ENCODE measurements at places on chromosomes 5 and 9.

DNA sequence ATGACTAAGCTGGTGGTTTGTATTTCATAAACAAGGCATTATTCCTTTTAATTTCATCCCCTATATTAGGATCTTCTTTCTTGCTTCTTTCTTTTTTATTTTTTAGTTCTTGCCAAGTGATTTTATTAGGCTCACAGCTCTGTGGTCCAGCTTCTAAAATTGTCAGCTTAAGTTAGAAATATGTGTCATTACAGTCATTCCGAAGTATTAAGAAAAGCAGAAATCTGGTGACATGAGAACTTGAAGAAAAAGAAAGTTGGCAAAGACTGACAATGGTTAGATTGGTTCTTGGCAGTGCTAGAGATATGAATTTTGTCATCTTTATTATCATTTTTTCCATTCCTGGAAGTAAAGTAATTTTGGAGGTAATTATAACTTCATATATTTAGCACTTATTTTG, 166.5 kb upstream of the PRR16 start:
- DNase-seq = no peak

DNA sequence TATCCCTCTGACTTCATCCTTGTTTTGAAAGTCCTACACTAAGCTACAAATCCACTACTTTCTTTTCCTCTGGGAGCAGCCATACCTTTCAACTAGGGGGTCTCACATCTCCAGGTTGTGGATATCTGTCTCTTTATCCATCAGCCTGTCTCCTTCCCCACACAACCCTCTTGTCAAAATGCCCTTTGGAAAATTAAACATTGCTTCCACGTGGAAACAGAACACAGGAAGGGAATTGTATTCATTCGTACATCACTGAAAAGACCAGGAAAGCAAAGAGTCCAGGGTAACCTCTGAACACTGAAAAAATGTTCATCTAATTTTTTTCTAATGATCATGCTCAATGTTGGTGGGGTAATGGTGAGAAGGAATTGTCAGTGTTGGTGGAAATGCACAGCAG, 203.6 kb downstream of the NR3C1 start:
- DNase-seq = no peak

- no peak for DNase-seq
These were observed 33.4 kb upstream of the ARAP3 start for GRCh38 chr5:141715346-141715905.

- no peak for DNase-seq
These were observed 16.8 kb upstream of the PCSK5 start for GRCh38 chr9:75873712-75874111.

DNA sequence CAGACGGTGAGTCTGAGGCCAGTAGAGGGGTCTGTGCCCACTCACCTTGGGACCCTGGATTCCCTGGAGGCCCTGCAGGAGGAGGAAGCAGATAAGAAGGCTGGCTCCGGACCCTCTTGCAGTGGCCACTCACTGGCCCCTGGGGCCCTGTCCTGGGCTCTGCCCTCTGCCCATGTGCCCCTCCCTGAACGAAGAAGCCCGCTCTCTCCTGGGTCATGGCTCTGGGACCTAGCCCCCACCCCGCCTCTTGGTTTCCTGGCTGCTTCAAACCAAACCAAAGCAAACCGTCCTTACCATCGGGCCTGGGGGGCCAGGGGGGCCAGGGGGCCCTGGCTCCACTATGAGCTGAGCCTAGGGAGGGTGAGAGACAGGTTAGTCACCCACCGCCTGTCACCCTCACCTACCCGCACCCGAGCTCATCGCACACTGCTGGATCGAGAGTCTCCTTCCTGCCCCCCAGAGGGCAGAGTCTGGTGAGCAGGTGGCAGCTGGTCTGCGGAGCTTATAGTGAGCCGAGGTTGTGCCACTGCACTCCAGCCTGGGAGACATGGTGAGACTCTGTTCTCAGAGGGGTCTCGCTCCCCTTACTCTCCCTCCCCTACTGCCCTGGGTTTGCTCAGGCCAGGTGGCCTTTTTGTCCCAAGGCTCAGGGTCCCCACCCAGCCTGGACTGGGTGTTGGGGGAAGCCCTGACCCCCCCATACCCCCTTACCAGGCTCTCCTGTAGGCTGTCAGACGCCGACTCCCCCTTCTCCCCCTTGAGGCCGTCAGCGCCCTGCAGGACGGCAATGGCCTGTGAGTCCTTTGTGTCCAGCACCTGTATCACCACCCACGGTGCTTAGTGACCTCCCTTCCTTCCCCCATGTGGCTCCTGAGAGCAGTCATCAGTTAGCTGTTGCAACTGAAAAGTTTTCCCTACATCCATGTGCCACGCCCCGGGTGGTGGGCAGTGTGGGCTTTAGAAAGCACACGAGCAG, 15.2 kb upstream of the PHYKPL start:
- DNase-seq = no peak

- no peak for DNase-seq
These were observed 159.5 kb upstream of the SPEF2 start for GRCh38 chr5:35457912-35458823.

GRCh38 chr9:5499157-5499556, 11.2 kb upstream of the PDCD1LG2 start:
- DNase-seq = no peak

- DNase-seq = no peak
These were observed 37.4 kb upstream of the TNFAIP8 start for GRCh38 chr5:119318256-119318894.

DNA sequence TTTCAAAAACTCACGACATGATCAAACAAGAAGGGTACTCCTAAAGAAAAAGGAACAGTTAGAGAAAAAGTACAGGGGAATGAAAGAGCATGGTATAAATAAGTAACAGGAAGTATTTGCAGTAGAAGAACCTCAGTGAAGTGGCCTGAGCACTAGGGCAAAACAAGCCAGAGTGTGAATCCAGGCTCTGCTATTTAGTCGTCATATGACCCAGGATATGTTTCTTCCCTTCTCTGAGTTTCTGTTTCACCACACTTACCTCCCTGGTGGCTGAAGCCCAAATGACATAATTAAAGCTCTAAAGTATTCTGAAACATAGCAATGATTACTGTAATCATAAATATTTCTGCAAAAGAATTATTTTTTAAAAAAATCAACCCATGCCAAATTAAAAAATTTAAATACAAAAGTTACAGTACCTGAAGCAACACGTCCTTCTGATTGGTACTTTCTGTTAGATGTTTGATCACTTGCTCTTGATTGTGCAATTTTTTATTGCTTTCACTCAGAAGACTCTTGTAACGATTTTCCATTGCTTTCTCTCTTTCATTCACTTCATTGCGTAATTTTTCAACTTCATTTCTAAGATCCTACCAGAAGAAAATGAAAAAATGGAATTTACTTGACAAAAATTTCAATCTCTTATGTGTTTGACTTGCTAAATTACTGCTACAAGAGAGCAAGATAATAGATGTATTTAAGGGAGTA, 88.9 kb downstream of the CDK5RAP2 start:
- no peak for DNase-seq

DNA sequence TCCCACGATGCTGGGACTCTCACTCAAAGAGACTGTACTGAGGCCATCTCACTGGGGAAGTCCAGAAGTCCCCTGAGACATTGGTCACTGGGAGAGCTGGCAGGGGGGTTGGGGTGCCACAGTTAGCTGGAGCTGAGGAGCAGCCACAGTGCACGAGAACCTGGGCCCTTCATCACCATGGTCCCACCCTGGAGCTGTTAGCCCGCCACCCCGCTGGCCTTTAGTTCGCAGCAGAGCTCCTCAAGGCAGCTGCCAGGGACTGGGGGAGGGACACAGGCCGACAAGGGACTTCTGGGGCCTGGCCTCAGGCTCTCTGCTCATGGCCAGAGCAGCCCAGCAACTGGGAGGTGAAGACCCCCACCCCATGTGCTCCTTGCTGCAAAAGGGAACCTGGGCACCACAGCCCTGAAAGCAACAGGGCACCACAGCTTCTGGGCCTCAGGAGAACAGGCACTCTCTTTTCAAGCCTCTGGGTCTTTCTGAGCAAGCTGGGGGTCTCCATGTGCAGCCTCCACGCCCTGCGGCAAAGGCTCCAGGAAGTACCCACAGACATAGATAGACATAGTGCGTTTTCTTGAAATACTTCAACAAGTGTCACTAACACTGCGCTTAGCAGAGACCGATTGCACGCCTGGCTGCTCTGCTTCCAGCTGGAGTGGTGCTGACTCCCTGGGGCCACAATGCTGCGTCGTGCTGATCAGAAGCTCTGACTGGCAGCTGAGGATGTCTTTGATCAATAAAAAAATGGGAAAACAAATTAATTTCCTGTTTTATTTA, 46.0 kb downstream of the VAV2 start:
- DNase-seq = no peak
